ENCODE measurements at places on chromosomes 5 and 9.

DNA sequence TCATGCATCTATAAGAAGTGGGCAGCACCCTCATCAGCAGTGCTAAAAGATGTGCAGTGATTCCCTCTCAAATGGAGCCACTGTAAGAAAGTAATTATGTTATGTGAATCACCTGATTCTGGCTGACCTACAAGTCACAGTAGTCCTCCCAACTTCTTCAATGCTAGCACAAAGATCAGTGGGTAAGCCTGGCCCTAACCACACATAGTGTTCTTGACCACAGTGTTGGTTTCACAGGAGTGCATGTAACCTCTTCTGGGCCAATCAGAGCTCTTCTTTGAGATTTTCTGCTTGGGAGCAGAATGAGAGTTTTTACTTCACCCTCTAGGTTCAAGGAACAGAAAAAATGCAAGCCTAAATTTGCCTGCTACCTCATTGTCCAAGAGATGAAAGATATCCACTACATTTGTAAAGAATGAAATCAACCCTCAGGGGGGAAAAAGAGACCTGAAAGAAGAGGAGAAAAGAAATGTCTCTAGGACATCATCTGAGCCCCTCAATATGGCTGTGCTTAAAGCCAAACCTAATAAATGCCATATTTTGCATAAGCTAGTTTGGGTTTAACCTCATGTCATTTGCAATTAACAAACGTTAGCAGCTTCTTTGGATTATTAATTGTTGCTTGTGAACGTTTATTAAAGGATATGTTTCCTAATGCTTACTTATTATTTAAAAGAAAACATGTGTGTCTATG lies 65.3 kb upstream of the ADRB2 start:
- DNase-seq: no peak

DNA sequence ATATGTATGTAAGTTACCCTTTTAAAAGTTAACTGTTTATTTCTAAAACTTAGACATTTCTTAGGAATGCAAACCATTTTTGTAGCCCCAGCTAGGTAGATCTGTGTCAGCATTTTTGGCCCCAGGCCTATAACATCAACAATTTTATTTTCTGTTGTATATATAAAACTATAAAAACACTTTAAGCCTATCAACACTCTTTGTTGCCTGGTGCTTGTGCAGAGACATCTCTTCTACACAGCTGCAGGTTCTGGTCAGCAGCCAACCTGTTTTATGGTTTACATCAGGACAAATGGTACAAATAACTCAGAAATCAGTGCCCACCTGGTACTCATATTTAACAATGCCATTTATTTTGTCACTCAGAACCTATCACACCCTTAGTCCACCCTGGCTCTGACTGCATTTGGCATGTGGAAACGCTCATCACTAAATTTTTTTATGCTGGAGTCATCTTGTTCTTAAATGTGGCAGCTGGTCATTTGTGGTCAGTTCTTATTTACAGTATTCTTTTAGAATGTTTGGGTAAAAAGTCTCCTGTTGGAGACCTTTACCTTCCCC lies 173.4 kb downstream of the DNAH5 start:
- DNase-seq: no peak

GRCh38 chr9:125479846-125480615 lies 218.4 kb downstream of the GAPVD1 start:
- DNase-seq: no peak

GRCh38 chr9:5853617-5854016 lies 20.7 kb upstream of the ERMP1 start:
- DNase-seq: no peak

- DNase-seq: no peak
These were observed 463.5 kb upstream of the RGMB start for GRCh38 chr5:98309785-98310598.

DNA sequence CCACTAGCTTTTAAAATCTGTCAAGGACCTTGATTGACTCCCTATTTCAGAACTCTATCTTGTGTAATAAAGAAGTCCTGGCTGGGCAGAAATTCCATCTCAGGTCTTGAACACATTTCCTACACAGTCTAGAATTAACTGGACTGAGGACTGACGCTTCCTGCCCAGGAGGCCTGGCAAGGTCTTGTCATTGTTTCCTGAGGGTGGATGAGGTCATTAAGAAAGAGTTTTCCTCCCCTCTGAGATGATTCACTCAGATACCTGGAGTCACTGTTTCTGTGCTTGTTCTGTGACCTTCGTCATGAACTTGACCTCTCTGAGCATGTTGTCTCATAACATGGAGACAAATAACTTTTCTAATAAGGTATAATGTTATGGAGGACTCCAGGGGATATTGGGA lies 10.0 kb downstream of the MTAP start:
- no peak for DNase-seq

- no peak for DNase-seq
These were observed 25.7 kb upstream of the KCNV2 start for GRCh38 chr9:2691626-2692025.

DNA sequence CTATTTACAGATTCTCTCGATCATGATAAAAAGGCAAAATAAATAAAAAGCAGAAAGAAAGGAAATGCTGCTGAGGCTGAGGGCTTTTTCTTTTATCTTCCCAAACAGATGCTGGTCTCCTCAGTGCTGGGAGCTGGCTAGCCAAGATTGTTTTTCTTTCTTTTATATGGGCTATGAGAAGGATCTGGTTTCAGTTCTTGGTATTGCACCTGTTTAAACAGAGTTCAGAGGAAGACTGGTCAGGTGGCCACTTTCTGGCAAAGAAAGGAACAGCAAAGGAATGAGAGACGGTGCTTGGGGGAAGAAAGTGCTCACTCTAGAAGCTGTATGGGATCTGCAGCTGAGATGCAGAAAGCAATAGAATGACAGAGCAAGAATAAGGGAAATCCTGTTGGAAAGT lies 88.9 kb downstream of the SLF1 start:
- DNase-seq: no peak

DNA sequence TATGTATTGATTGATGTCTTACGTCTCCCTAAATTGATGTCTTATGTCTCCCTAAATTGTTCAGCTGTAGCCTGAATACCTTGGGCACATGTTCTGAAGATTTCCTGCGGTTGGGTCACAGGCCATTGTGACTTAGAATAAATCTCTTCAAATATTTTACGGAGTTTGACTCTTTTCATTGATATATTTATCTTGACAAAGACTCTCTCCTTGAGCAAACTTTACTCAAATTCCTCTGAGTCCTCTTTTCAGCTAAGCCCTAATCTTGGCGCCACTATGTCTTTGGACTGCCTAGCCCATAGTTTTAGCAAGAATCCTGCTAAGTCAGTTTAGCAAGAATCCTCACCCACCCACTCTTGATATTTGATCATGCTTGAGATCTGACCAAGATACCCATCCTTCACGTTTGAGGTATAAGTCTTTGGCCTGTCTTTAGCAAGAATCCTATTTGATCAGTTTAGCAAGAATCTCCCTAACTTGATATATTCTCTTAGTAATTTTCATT lies 35.3 kb upstream of the FBXL17 start:
- no peak for DNase-seq

- no peak for DNase-seq
These were observed 22.0 kb downstream of the CRB2 start for GRCh38 chr9:123378025-123378424.

DNA sequence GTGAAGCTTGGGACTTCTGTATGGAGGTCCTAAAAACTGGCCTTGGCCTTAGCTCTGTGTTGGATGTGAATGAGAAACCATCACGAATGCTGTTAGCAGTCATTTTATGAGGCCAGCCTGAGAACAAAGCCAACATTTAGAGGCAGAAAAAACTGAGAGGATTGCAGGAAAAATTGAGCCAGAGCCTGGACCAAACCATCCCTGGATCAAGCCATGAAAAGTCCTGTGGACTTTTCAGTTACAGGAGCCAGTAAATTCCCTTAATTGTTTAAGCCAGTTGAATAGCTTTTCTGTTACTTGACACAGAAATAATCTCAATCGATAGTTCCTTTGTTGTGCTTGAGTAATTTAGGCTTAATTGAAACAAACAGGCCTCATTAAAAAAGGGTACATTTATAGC lies 42.6 kb upstream of the SPATA31D4 start:
- DNase-seq: no peak

DNA sequence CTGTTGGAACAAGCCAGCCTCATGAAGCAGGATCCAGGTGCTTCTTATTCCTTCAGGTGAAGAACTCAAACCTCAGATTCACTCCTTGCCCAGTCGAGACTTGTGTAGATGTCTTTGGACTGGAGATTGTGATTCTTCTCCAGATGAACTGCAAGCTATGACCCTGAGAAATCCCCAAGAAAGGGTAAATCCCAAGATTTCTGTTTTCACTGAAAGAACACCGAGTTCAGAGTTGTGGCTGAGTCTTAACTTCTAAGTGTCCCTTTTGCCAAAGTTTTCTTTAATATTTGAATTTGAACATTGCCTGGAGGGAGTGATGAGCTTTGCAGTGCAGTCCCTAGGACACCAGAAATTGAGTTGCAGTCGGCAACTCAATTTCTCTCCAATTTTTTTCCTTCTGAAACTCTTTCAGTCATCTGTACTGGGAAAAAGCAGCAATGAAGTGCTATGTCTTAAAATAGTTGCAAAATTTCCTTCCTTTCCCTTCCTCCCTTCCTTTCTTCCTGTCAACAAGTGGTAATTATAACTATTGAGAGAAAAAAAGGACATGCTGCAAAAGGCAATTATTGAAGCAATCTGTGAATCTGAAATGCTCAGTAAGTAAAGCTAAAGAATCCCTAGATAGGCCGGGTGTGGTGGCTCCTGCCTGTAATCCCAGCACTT lies 56.1 kb downstream of the ANKRD55 start:
- no peak for DNase-seq

- no peak for DNase-seq
These were observed 23.5 kb upstream of the ERAP2 start for GRCh38 chr5:96852759-96853158.

GRCh38 chr9:115223471-115223870 lies 105.5 kb upstream of the TNC start:
- DNase-seq: no peak

DNA sequence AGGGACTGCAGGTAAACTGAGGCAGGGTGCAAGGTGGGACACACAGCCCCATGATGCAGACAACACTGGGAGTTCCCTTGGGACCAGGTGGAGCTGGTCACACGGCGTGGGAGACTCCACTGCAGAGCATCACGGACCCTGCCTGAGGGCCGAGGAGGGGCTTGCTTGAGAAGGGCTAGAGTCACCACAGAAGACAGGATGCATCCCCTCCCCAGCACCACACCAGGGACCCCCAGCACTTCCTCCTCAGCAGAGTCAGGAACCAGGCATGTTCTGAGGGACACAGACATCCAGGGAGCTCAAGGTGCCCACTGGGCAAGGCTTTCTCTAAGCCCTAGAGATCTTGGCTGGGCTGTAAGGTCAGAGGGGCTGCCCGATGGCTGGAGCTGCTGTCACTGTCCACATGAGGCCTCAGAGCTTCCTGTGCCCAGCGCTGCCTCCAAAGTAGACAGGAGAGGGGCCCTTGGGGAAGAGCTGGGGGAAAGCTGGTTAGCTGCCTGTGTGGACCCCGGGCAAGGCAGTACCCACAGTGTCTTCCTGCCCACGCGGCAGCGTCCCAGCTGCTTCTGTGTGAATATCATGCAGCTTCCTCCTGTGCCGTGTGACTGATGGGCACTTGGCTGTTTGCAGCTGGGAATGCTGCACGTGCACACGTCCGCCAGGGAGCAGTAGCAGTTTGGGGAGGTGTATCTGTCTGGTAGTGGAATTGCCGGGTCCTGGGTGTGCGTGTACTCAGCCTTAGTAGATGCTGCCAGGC lies 176.6 kb downstream of the CACNA1B start:
- no peak for DNase-seq

GRCh38 chr5:62029303-62029702 lies 276.7 kb upstream of the KIF2A start:
- no peak for DNase-seq

DNA sequence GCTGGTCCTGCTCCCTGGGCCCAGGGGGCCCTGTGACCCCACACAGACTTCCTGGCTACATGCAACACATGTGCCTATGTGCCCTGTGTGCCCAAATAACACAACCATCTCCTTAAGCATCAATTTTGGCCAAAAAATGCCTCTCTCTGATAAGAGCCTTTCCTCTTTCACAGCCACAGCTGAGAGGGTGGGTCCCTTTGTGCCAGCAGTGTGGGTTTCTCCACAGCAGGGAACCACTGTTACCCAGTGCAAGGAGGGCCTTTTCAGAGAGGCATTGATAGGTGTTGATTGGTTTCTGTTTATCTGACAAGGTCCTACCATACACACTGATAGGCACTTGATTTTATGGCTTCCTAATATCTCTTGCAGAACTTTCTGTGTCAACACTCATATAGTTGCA lies 42.7 kb downstream of the SYK start:
- DNase-seq: no peak

DNA sequence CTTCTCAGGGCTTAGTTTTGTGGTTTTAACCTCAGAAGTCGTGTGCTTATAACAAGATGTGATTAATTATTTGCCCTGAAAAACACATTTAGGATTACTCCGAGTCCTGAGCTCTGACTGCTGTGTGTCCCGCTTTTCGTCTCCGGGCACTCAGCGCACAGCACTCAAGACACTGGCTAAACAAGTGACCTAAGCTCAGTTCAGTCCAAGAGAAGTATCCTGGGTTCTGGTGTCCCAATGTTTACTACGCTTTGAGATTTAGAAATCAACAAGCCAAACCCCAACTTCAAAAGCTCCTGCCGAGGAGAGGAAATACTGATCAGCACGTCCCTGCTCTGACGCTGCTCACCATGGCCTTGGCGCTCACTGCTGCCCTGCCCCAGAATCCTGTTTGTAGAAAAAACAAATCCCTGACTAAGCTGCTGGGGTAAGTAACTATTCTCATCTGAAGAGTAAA lies 53.2 kb downstream of the IPPK start:
- no peak for DNase-seq

- DNase-seq: no peak
These were observed 26.4 kb downstream of the PDCD1LG2 start for GRCh38 chr9:5536684-5537083.

- no peak for DNase-seq
These were observed 185.0 kb upstream of the ELL2 start for GRCh38 chr5:96146675-96147074.

- no peak for DNase-seq
These were observed 67.5 kb downstream of the TLE1 start for GRCh38 chr9:81621785-81622259.

DNA sequence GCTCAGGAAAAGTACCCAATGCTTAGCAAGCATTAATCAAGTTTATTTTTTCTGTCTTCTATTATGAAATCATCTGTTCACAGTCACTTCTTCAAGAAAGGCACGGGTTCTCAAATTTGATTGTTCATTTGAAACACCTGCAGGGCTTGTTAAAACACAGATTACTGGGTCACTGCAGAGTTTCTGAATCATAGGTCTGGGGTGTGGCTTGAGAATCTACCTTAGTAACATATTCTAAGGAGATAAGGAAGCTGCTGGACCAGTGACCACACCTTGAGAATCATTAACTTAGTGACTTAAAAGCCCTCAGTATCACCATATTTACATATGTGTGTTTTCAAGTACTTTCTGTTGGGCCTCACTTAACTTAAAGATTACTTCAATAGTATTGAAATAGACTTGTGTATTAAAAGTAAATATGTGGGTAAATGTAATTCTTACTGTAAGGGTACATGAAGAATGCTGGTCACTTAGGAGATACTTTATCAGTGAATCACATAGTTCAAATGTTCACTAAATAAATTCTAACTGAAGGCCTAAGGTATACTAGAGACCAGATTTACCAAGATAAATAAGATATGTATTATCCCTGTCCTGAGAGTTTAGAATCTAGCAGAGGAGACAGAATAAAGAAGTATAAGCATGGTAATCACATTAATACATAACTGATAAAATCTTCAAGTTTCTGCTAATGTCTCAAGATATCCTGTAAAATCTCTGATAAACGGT lies 1342.1 kb upstream of the C9orf72 start:
- DNase-seq: no peak

- no peak for DNase-seq
These were observed 70.3 kb downstream of the RAB24 start for GRCh38 chr5:177233206-177233605.

- DNase-seq: no peak
These were observed 26.2 kb downstream of the CAMK2A start for GRCh38 chr5:150263375-150263775.
